Activated CD4-positive, alpha-beta T cell treated with anti-CD3 and anti-CD28 coated beads for 1 hour (primary cell): ENCODE measurements at places on chromosomes 4 and X.

- DNase-seq, result no peak
Measured at GRCh38 chr4:173403051-173403450, 4.1 kb upstream of the SCRG1 start.

- DNase-seq, result no peak
Measured at GRCh38 chrX:69493193-69493592, 10.9 kb upstream of the NALF2 start.

DNA sequence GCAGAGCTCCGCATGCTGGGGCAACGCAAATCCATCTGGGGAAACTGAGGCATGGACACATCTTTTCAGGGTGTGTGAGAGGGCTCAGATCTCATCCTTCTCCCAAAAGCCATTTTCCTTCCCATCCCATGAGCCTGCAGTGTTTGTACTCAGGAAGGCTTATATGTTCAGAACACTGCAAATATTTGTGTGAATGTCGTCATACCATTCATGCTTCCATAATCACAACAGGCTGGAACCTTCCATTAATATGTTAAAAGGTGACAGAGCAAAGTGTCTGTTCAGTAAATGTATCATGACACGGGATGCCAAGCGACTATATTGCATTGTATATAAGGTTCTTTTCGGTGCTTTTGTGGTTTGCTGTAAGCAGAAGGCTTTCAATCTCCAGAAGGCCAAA, 8.5 kb downstream of the TRIML1 start:
- no peak for DNase-seq

- DNase-seq, result no peak
Measured at GRCh38 chr4:37533286-37534033, 152.7 kb downstream of the RELL1 start.

DNA sequence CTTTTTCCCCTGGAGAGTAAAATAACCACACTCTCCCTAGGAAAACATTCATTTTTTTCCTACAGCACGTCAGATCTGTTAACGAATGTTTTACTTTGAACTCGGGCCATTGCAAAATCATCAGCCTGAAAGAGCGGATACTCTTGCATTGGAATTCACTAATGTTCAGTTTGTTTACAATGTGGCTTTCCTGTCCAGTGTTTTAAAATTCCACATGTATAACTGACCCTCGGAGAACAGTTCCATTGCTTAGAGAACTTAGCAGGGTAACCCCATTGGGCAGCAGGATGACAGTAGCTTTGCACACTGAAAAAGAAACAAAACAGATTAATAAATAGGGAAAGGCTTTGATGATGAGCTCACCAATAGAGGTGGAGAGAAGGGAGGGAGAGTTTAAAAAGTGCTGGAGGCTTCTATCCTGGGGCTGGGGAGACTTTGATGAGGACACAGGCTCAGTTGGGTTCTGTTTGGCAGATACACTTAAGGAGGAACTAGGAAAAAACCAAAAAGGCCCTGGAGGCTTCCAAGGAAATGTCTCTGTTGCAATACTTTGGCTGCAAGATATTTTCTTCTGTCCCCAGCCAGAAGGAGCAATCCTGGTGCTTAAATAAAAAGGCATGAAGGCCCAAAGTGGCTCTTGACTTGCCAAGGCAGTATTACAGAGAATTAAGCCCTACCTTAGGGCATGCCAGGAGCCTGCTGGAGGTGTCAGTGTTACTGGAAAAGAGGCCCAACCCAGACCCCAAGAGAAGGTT, 143.1 kb downstream of the ARSF start:
- no peak for DNase-seq

- DNase-seq, result no peak
Measured at GRCh38 chr4:109631532-109632108, 71.6 kb downstream of the MCUB start.

- DNase-seq, result no peak
Measured at GRCh38 chrX:107551546-107551945, 76.8 kb upstream of the PRPS1 start.

DNA sequence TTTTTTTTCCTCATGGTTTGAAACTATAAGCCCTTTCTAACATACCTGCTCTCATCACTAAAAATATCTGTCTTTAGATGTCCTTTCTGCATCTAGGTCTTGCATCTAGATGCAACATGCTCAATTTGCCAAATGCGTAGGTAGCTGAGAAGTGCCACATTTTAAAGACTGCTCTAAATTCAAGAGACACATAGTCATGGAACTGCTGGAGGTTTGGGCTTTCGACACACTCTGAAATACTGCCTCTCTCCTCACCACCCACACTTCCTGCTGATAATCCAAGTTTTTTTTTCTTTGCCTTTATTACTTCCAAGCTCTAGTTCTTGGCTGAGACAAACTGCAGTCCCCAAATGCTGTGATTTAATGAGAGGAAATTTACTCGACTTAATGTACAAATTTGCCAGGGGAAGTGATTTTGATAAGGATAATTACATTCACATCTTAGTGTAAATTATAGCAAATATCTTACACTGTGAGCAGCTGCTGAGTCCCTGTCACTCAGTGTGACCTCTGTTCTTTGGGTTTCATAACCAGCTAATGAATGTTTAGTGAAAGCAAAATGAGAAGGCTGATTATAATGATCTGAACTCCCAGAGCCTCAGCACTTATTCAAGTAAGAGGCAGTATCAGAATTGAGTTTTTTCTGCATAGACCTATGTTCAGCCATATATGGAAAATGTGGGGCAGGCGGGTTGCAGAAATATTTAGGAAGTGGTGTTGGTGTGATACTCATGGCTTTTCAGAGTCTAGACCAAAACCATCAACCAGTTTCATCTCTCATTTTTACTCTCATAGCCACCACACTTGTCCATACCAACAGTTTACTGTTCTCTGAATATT, 31.3 kb downstream of the DRD5 start:
- no peak for DNase-seq

GRCh38 chrX:32867781-32868523, 343.4 kb downstream of the DMD start:
- no peak for DNase-seq

DNA sequence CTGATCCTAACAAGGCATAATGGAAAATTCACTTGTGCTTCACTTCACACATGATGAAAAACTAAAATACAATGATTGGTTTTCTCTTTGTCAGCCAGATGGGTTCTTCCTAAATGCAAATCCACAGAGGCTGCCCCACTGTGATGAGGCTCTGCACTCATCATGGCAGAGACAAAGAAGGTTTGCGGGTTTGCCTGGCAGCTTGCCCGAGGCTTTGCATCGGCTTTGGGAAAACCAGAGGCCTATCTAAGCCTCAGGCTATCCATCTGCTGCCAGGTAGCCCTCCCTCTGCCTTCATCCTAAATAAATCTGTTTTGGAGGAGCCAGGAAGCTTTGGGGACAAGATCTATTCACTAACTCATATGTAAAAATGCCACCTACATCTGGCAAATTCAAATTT, 244.2 kb downstream of the PACRGL start:
- no peak for DNase-seq

- DNase-seq, result no peak
Measured at GRCh38 chrX:65696613-65697012, 29.2 kb downstream of the MSN start.

- DNase-seq, result no peak
Measured at GRCh38 chr4:149972407-149972806, 105.8 kb upstream of the DCLK2 start.

DNA sequence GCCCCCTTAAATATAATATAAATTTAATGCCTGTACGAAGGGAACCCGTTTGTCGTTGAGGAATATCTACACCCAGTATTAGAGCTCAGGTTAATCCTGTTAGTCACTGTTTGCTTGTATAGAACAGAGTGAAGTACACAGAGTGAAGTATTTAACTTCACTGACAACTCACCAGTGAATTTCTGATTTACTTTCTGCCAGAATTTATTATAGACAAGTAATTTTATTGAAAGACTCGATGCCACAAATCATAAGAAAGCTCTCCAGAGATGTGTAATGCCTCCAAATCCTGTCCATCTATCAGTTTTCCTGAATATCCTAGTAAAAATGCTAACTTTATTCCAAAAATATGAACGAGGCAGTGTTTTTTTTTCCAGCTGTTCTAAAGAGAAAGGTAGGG, 1.6 kb downstream of the GAB1 start:
- no peak for DNase-seq

DNA sequence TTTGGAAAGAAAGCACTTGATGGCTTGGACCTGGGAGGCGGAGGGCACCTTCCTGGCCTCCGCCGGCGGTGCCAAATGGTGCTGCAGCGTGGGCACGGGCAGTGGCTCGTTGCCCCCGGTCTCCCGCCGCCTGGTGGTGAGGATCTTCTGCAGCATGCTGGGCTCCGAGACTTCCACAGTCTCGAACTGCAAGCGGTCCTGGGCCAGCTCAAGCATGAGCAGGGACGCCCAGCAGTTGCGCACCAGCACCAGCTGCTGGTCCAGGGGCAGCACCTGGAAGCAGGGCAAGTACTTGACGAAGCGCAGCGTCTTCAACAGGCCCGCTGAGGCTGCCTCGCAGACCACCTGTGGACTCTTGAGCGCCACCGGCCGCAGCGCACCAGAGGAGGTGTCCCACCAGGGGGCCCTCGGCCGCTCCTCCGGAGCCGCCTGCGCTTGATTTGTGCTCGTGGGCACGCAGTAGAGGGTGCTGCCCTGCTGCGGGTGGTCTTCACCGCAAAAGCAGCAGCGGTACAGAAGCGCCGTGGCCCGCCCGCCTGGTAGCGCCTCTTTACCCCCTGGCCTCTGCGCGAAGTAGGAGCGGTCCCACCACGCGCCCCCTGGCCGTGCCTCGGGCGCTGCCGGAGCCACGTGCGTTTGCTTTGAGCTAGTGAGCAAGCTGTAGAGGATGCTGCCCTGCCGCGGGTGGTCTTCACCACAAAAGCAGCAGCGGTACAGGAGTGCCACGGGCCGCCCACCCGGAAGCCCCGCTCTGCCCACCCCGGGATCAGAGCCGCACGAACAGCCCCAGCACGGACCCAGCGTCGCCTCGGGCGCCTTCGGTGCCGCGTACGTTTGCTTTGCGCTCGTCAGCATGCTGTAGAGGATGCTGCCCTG, 689 bp downstream of the NR0B1 start:
- no peak for DNase-seq

DNA sequence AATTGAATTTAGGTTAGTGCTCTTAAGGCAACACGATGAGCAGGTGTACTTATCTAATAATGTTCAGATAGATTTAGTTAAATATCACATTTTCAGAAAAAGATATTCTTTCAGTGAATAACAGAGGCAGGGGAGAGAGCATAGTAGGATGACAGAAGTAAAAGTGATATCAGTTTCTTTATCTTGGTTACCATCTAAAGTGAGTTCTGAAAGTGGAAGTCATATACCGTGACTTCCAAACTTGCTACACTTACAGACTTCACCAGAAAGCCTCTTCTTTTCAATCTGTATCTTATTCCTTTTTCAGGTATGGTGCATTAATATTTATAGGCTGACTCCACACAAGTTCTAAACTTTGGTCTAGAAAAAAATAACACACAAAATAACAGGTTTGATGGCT, 124.9 kb downstream of the POU4F2 start:
- DNase-seq, result no peak

GRCh38 chr4:20565075-20565721, 135.1 kb upstream of the PACRGL start:
- no peak for DNase-seq
